Stimulated activated CD4-positive, alpha-beta T cell treated with anti-CD3 and anti-CD28 coated beads, TNF-alpha, amount 100 ng/mL, for 4 hours (primary cell): ENCODE measurements at places on chromosomes 5 and 9.

DNA sequence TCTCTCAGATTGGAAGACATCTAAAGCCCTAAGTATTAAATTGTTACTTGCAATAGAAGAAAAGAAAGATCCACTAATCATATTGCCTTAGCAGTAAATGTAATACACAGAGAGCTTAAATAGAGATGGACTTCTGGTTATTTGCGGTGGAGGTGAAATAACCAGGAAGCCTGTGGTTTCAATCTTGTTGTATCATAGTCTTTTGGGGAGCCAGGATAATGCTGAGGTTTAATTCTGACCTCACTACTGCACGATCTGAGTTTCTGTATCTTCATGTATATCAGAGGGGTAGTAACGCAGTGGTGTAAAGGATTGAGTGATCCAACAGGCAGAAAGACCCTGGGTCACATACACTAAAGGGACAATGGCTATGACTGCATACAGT, 71.7 kb downstream of the ANKRD55 start:
- no peak for DNase-seq

DNA sequence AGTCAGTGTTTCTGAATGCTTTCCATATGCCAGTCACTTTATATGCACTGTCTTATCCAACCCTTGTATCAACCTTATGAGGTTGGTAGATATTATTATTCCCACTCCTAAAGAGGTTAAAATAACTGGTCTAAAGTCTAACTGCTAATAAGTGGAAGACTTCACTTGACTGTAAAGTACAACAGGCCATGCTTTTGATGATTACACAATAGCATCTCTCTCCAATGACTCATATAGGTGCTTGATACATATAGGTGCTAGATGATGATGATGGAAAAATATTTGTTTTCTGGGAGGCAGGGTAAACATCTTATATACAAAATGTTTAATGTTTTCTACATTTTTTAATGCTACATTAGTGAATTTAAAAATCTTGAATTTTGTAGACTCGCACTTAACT, 75.9 kb upstream of the NR3C1 start:
- DNase-seq = no peak

GRCh38 chr5:180072256-180072548, 643 bp upstream of the RNF130 start:
- no peak for DNase-seq

GRCh38 chr5:1352231-1353219, 7.6 kb upstream of the CLPTM1L start:
- DNase-seq = no peak

- DNase-seq = no peak
Observed at GRCh38 chr5:176597417-176598389, 12.3 kb downstream of the GPRIN1 start.

- no peak for DNase-seq
Observed at GRCh38 chr5:57592236-57592635, 109.6 kb upstream of the ACTBL2 start.

DNA sequence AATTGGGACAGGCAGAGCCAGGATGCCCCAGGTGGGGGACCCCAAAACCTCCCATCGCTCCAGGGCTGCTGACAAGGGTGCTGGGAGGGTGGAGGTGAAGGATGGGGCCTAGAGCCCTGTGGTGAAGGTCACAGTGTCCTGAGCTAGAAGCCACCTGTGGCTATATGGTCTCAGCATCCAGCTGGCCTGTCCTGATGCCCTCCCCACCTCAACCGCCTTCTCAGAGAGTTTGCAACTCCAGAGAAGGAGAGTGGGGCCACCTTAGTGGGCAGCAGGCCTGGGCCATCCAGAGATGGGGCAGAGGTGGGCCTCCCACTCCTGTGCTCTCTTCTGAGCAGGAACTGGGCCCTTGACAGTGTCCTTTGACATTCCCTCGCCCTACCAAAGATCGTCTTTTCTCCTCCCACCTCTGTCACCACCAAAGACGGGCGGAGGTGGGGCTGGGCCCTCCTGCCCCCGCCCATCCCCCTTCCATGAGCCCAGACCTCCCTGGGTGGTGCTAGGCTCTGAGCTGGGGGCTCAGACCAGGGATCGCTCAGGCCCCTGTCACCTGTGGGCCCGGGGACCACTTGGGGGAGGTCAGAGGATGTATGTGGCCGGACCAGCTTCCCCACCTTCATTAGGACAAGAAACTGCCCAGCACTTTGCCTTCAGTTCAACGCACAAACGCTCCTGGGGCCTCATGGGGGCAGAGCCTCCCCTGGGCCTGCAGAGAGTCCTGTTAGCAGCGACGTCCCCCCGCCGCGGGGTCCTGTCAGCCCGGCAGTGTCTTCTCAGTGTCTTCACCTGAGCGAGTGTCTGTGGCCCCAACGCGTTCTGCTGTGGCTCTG, 10.0 kb upstream of the DOLPP1 start:
- no peak for DNase-seq
